ENCODE measurements at places on chromosomes 13 and 19.

GRCh38 chr19:41276231-41276630 is 12.1 kb downstream of the HNRNPUL1 start:
- no peak for DNase-seq

DNA sequence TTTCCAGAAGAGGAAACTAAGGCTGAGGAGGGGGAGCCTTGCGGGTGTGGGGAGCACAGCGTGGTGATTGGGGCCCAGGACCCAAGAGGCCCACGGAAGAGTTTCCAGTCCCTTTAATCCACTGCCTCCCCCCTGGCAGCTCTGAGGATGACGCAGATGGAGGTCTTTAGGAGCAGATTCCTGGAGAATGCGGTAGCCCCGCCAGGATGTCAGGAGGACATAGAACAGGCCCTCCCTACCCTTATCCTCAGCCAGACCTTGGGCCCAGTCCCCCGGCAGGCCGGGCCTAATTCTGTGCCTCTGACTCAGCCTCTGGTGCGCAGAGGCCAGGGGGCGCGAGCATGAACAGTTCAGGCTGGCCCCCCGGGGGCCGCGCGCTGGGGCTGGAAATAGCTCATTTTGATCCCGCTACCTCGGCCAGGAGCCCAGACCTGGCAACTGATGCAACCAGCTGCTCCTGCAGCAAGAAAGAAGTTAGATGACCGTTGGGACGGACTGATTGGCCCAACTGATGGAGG is 461 bp upstream of the HSPB6 start:
- DNase-seq, result peak; percentile 52

- no peak for DNase-seq
Observed at GRCh38 chr19:45380107-45380506, 9.7 kb upstream of the ERCC2 start.

- no peak for DNase-seq
Observed at GRCh38 chr13:46684287-46685001, 112.5 kb downstream of the ESD start.

Data from left kidney (tissue), 8 donors.